ENCODE measurements at places on chromosomes 16 and 17. TPM values are rescaled to one million over a fixed set of nuclear protein-coding genes. Genes with fewer than 3 reads are reported as not detected.

NGFR gene
- 0.28 TPM for total RNA-seq

SEPTIN12 gene
- total RNA-seq, result not detected

TMEM238L gene
- total RNA-seq, result not detected

PROCA1 gene
- 1.1 TPM for total RNA-seq
